ENCODE measurements at places on chromosomes 3 and 15.

GRCh38 chr3:46065294-46065705 is 38.0 kb upstream of the XCR1 start:
- DNase-seq, result peak; percentile 44

DNA sequence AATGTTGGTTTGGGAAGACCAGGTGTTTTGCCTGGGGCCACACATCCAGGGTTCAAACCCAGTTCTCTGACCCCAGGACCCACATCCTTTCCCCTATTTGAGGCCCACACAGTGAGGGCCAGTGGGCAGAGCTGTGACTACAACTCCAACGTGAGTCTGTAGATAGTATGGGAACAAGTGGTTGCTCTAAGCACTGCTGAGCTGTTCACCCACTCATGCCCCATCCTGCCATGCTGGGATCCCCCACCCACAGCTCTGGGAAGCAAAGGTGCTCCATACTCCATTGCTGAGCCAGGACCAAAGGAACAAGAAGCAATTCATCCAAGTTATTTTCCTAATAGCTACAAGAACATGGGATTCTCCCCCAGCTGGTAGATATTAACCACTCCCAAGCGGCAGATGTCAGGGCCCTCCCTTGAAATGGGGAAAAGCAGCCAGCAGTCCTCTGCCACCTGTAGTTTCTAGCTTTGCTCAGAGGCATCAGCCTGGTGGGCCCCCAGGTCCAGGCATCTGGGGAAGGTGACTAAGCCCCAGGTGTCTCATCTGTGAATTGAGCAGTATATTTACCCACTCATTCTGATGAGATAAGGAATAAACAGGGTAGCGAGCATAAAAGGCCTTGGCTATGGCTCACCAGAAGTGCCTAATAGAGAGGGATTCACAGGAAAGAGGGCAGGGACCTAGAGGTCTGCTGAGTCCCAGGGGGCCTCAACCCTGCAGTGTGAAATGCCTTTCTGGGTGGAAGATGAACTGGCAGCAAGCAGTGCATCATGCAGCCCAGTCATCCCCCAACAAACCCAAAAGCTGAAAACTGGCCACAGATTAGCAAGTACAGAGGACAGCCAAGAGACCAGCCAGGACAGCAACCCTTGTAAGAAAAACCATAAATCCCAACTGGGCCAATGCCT is 33.4 kb downstream of the POC1A start:
- DNase-seq, result no peak

- no peak for DNase-seq
These were observed 273.3 kb downstream of the NSUN3 start for GRCh38 chr3:94336046-94336753.

- no peak for DNase-seq
These were observed 5.0 kb downstream of the MASP1 start for GRCh38 chr3:187286467-187287059.

- DNase-seq, result no peak
These were observed 90.9 kb downstream of the RORA start for GRCh38 chr15:61138156-61138555.

- DNase-seq, result no peak
These were observed 227.5 kb downstream of the MAGI1 start for GRCh38 chr3:65811086-65811761.

DNA sequence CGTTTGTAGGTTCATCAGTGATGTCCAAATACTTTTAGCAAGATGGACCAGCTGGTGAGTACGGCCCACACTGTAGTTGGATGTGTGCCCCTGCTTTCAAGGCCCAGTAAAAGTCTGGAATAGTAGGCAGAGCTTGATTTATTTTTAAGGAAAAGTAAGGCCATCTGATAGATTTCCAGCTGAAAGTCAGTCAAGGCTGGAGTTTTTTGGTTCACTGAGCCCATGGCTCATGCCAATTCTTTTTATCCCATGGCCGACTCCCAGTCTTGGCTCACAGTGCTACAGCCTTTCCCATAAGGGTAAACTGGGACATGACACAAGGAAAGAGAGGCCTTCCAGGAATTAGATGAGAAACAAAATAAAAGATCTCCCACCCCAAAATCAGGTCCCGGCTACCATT is 13.5 kb downstream of the CCDC80 start:
- DNase-seq, result no peak

Measured in stimulated activated CD4-positive, alpha-beta T cell treated with anti-CD3 and anti-CD28 coated beads, TNF-alpha, amount 100 ng/mL, for 4 hours (primary cell).